Non-pigmented ciliary epithelial cell (primary cell): ENCODE measurements at places on chromosomes 4 and X.

GRCh38 chr4:185598846-185599552 is 63.7 kb upstream of the PDLIM3 start:
- no peak for DNase-seq

DNA sequence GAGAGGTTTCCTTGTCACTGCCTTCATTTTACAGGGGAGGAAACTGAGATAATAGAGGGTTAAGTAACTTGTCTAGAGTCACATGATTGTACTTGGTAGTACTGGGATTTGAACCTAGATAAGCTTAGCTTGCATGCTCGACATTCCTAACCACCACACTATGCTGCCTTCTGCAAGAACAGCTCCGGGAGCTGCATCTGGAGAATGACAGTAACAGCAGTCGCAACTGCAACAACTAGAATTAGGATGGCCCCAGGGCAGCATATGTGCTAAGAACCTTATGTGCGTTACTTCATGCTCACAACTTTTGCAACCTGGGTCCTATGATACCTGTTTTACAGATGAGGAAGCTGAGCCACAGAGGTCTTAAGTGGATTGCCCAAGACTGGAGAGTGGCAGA is 89.5 kb upstream of the LCORL start:
- DNase-seq: no peak

DNA sequence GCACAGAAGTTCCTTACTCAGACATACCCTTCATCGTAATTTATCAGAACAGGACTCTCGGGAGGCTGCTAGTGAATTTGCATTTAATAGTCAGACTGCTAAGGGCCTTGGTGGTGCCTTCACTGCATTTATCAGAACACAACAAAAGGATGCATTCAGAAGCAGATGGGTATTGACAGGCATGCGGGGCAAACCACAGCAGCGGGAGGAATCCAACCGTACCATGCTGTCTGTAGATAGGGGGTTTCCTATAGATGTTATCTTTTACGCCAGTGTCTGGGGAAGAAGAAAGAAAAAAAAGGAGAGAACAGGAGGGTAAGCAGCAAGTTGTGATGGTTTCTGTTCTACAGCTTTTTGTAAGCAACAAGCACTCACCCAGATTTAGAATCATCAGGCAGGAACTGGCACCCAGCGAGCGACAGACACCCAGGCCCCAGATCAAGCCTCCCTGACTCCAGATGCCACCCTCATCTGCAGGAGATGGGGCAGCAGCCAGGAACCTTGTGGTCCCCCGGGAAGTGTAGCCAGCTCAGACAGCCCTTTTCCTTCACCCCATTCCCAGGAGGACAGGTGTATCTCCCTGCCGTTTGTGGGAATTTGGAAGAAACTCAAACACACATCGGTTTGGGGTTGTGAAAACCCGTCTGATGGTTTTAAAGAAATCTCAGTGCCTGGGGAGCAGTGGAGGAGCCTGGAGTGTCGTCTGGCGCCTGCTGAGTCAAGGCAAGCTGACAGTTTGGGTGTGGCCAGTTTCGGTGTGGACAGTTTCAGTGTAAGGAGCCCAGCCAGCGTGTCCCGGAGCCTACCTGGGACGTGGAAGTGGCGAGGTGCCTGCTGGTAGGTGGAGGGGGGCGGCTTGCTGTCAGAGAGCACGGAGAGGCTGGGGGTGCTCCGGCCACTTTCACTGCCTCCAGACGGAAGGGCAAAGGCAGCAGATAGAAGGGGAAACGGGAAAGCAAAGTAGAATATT is 80.0 kb upstream of the AFAP1 start:
- DNase-seq: no peak

GRCh38 chr4:32962100-32962499 is 2241.9 kb downstream of the PCDH7 start:
- no peak for DNase-seq

GRCh38 chrX:12971282-12972003 is 3.5 kb upstream of the TMSB4X start:
- DNase-seq: no peak
